GM04503 (cell line): ENCODE measurements at places on chromosomes 4 and X.
A peak's percentile ranks its signal among the peaks of the same experiment; 100 is the strongest.

GRCh38 chr4:107850438-107850837, 25.7 kb downstream of the SGMS2 start:
- no peak for DNase-seq

DNA sequence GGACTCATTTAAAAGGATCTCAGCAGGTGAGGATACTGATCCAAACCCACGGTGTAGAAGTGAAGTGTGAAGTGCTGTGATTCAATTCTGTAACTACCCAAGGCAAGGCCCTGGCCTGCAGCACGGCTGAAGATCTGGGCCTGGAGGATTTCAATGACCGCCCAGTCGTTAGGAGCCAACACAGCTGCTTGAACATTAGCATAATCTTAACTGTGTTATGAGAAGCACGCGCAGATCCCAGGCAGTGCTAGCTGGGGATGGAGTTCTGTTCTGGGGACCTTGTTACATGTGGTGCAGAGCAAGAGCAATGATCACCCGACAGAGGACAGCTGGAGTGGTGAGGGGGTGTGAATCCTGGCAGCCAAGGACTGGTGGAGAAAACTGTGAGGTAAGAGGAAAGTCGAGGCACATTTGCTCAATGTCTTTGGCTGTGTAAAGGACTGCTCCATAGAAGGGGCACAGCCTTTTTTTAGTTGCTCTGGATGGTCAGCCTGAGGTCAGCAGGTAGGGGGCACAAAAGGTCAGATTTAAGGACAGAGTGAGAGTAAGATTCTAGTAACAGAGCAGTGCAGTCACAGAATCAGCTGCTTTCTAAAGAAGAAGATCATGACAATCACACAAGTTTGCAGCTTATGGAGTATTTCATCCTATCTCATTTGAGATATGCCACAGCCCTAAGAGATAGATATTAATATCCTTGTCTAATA, 181.8 kb downstream of the DCLK2 start:
- DNase-seq, result no peak

DNA sequence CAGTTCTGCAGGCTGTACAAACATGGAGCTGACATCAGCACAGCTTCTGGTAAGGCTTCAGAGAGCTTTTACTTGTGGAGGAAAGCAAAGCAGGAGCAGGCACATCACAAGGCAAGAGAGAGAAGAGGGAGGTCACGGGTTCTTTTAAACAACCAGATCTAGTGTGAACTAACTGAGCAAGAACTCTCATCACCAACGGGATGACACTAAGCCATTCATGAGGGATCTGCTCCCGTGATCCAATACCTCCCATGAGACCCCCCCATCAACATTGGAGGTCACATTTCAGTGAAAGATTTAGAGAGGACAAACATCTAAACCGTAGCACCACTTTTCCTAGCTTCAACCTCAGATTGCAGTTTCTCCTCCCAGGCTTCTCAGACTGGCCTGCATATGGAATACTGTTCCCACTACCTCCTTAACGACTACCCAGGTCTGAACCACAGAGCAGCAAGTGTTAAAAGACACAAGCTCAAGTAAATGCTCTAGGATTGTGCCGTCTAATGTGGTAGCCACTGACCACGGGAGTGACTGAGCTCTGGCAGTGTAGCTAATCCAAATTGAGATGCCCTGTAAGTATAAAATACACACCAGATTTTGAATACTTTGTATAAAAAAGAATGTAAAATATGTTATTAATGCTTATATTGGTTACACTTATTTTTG, 192.7 kb downstream of the PTTG2 start:
- no peak for DNase-seq

GRCh38 chrX:128020701-128021100, 31.5 kb downstream of the ACTRT1 start:
- no peak for DNase-seq

DNA sequence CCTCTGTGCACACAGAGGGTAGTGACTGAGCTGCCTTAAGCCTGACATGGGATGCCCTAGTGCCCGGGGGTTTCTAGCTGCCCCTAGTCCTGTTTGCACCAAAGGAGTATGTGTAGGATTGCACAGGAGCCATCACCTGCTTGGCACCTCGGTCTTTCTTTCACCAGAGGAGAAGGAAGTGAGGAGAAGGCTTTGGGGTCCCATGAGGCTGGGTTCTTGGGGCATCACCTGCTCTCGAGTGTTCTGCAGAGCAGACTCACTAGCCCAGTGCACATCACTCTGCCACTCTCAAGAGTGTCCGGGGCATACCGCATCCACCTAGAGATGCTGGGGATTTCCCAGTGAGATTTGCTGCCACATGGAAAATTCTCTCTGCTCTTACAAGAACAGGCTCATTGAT, 40.5 kb upstream of the GPR78 start:
- DNase-seq, result no peak

DNA sequence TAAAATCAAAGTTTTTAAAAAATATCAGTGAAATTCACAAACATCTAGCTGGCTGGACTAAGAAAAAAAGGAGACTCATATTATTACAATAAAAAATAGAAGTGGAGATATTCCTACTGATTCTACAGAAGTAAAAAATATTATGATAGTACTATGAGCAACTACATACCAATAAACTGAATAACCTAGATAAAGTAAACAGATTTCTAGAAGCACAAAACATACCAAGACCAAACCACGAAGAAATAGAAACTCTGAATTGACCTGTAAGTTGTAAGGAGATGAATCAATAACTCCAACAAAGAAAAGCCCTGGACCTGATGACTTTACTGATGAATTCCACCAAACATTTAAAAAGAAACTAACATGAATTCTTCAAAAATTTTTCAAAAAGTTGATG, 867.3 kb downstream of the PCDH18 start:
- DNase-seq, result no peak

DNA sequence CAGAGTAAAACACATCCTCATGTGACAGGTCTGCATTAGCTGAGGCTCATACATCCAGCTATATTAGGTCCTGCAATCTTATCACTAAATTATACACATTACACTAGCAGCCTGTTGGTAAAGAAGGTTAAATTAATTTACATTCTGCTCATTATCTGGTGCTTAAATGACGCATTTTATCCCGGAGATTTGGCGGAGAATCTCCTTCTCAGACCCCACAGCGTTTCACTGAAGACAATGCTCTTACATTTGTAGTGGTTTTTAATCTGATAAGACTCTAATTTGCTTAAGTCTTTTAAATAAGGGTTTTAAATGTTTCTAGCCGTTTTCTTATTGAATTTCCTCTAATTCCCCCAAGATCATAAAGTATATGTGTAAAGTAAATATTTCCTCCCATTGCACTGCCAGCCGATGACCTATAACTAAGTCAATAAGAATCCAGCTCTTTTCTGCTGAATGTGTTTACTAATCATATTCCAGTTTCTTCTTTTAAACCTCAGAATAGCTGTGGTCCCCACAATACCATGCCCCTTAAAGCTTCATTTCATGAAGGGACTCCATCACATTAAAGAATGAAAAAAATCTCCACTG, 2.1 kb upstream of the PITX2 start:
- no peak for DNase-seq

DNA sequence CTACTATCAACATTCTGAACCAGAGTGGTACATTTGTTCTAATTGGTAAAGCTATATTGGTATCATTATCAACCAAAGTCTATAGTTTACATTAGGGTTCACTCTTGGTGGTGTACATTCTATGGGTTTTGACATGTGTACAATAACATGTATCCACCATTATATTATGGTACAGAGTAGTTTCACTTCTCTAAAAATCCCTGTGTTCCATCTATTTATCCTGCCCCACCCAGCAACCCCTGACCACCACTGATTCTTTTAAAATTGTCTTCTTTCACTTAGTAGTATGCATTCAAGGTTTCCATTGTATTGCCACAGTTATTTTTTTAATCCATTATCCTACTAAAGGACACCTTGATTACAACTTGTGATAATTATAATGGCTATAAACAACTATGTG, 15.3 kb upstream of the TMPRSS11D start:
- no peak for DNase-seq

DNA sequence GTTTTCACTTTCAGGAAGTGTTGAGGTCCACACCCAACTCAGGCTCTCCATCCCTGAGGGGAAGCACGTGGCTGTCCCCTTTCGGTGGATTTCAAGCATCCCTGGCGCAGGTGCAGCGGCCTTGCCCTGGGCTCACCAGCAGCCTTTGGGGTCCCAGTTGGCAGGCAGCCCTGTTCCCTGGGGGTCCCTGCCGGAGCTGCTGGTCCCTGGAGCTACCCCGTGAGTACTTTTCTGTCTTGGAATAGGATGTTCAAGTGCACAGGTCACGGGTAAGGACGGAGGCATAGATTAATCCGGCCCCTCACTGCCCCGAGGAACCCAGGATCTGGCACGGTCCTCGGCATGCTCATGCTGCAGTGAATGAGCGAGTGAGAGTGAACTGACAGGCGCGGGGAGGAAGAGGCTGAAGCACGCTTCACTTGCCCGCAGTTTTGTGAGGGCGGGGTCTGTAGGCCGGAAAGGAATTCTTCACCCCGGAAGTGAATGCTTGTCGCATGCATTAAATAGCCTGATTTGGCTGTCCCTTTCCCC, 117.2 kb upstream of the FAT1 start:
- DNase-seq, result no peak

DNA sequence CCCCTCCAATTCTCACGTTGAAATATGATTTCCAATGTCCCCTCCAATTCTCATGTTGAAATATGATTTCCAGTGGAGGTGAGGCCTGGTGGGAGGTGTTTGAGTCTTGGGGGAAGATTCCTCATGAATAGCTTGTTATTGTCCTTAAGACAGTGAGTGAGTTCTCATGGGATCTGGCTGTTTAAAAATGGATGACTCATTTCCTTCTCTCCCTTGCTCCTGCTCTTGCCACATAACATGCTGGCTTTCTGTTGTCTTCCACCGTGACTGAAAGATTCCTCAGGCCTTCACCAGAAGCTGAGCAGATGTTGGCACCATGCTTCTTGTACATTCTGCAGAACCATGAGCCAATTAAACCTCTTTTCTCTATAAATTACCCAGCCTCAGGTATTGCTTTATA, 346.8 kb upstream of the TECRL start:
- no peak for DNase-seq

DNA sequence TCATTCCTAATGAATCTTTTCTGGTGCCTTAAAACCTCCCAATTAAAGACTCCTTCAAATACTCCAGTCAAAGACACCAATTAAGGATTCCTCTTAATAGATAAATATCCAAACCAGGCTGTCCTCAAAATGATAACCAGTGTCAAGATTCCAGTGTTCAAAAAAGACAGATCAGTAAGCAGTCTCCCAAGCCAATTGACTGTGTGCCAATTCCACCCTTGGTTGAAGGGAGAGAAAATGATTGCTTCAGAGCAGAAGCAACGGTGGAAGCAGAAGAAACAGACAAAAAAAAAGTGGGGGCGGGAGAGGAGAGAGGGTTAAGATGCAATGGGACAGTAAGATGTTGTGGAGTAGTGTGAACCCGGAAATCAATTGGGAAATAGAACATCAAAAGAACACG, 216.0 kb upstream of the FTHL17 start:
- DNase-seq, result no peak

DNA sequence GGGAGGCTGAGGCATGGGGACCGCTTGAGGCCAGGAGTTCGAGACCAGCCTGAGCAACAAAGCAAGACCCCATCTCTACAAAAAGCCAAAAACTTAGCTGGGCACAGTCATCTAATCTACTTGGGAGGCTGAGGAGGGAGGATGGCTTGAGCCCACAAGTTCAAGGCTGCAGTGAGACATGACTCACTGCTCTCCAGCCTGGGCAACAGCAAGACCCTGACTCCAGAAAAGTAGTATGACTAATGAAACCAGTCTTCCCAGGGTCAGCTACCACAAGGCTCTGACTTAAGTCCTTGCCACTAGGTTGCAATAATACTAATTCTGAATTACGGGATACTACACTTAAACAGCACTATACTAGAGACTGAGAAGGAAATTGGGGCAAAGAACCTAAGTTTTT, 33.1 kb downstream of the ERVMER34-1 start:
- DNase-seq, result no peak

DNA sequence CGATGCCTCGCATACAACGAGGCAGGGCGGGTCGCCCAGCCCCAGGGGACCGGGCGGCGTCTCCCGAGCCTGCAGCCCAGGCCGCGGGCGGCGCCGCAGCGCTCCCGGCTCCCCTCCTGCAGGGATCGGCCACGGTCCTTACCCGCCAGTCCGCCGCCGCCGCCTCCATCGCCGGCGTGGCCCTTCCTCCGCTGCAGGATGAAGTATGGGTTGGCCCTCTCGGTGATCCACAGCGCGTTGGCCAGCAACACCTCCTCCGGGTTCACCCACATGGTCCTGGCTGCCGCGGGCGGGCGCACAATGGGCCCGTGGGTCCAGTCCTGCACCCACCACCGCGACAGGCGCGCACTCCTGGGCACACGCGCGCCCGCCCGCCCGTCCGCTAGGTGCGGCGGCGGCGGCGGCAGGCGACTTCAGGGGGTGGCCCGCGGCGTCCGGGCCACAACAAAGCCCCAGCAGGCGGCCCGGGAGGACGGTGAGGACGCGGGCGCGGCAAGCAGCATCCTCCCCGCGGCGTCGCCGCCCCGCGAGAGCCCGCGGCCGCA, 339 bp downstream of the TBC1D9 start:
- no peak for DNase-seq

DNA sequence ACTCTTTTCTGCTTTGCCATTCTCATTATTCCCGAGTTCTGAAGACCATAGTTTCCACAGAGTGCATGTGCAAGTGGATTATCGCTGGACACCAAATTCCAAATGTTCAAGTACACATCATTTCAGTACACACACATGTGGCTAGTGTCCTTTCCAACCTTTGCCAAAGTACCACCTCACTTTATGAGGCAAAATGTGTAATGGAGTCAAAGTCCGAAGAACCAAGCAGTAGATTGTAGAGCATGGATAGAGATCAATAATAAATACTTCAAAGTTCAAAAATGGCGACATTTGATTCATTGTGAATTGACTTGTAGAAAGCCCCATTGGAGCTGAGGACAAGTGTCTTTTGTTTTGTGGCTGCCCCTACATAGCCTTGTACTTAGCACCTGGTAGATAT, 115.6 kb downstream of the TMEM164 start:
- no peak for DNase-seq

GRCh38 chrX:31130457-31131220, 58.8 kb upstream of the FTHL17 start:
- DNase-seq, result no peak

DNA sequence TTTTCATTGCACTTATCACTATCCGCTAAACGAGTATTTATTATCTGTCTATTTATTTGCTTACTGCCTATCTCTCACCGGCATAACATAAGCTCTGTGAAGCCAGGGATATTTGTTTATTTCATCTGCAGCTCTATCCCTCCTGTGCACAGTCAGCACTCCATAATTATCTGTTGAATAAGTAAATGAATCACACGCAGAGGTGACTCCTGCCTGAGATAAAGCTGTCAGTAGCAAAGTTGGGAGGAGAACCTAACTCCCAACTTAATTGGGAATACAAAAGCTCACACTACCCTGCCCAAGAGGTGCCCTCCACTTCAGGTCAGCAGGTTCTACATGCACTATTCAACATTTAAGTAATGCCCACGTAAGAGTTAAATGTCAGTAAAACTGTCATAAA, 85.7 kb downstream of the CORIN start:
- DNase-seq, result no peak

GRCh38 chr4:156476359-156476758, 495.2 kb downstream of the PDGFC start:
- peak; percentile 98 for DNase-seq
